Progenitor cell of endocrine pancreas (in vitro differentiated cells): ENCODE measurements at places on chromosomes 6 and 20.

- no peak for DNase-seq
These were observed 20.9 kb upstream of the ILRUN start for GRCh38 chr6:34717466-34717865.

- no peak for DNase-seq
These were observed 6.0 kb downstream of the AFDN start for GRCh38 chr6:167832497-167833395.

- DNase-seq, result no peak
These were observed 176.9 kb upstream of the GGTLC1 start for GRCh38 chr20:24165301-24166122.

- DNase-seq, result no peak
These were observed 120.9 kb downstream of the GRM1 start for GRCh38 chr6:146149770-146150169.

GRCh38 chr6:83068616-83069015 is 1.1 kb downstream of the DOP1A start:
- no peak for DNase-seq

GRCh38 chr6:89250239-89250638 is 33.1 kb upstream of the GABRR1 start:
- no peak for DNase-seq

GRCh38 chr20:50378170-50379000 is 131.8 kb upstream of the PTPN1 start:
- DNase-seq, result no peak

GRCh38 chr6:47579040-47579439 is 101.5 kb downstream of the CD2AP start:
- no peak for DNase-seq

GRCh38 chr6:167090171-167090570 is 32.7 kb upstream of the CCR6 start:
- DNase-seq, result no peak

DNA sequence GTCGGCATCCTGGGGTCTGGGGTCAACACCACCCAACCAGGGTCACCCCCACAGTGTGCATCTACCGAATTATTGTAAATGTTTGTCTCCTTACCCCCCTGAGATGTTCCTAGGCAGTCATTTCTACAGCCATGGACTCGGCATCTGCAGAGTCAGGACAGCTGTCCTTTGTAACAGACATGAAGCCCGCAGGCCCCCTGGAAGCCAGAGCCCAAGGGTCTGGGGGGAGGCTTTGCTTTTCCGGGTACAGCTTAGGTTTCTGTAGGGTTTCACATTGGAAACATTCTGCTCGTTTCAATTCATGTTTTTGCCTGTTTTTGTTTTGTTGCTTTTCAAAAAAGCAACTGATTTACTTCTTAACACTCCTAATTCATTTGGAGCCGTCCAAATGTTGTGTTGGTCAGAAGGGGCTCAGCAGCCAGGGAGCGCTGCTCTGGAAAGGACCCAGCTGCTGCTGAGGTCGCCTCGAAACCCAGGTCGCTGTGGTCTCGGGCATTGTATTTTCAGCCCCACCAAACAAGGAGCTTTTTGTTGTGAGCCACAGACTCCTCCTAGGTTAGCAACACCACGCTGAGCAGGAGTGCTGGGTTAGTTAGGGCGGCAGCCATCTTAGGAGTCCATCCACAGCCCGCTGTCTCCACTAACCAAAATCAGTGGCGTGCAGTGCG is 160.4 kb downstream of the TMEM242 start:
- DNase-seq, result no peak

GRCh38 chr20:1983301-1983700 is 10.6 kb downstream of the PDYN start:
- DNase-seq, result no peak

DNA sequence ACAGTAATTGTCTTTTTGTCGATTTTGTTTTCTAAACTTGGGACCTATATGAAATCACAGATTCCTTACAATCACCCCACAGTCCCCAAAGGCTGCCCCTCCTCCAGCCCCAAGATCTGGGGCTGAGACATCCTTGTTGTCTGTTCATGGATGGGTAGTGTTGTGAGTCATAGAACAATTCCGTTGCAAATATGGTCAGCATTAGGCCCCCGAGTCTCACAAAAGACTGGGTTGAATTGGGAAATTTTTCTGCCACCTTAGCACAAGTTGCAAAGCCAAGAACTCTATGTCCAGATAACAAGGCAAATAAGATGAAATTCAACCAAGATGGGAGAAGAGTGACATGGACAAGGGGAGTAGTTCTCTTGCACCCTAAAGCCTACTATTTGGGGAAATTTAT is 10.5 kb upstream of the TAB2 start:
- DNase-seq, result no peak

GRCh38 chr20:38072898-38073297 is 39.4 kb downstream of the RPRD1B start:
- no peak for DNase-seq

- no peak for DNase-seq
These were observed 68.0 kb downstream of the OLIG3 start for GRCh38 chr6:137426007-137426689.

GRCh38 chr6:90049295-90049694 is 155.0 kb downstream of the GJA10 start:
- no peak for DNase-seq

DNA sequence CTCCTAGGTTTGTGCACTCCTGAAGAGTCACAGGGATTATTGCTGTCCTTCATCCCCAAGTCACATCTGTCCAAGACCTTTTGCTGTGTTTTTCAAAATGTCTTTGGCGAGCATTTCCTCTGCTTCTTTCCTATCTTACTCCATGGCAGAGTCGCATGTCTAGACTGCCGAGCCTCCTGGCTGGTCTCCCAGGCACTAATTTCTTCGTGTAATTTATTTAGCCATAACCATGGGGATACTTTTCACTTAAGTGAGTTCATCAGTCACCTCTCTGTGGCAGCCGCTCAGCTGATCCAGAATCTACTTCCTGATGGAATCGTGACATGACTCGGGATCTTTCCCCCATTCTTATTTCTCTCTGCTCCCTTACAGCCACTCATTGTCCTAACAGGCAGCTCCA is 25.8 kb downstream of the ADGRF5 start:
- DNase-seq, result no peak

DNA sequence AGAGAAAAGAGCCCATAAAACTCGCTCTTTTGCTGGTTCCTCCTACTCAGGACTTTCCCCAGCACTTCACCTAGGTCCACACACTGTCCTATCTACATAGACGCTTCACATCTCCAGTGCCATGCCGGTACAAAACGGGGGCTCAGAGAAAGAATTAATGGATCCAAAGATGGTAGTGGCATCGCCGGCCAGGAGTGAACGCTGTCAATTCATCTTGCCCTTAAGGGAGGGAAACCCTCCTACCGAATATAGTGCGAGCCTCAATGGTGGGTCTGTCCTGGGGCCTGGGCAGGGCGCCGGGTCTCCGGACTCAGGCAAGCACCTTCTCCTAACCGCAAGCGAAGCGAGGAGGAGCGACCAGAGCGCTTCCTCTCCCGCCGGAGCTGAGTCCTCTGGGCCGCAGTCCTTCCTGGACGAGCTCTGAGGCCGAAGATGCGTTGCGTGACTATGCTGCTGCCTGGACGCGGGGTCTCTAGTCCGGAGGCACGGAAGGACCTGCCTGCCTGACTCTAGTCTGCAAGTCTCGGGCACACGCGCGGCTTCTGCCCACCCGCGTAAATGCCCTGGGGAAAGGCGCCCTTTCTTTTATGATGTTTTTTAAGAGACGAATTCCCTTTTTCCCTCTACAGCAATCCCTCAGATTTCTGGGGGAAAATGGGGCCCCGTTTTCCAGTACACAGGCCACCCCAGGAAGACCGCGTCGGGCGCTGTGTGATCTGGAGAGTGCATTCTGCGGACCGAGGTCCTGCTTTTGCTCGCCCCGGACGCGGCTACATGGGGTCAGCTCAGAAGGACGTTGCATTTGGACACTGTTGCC is 100.1 kb upstream of the PRDM1 start:
- no peak for DNase-seq

DNA sequence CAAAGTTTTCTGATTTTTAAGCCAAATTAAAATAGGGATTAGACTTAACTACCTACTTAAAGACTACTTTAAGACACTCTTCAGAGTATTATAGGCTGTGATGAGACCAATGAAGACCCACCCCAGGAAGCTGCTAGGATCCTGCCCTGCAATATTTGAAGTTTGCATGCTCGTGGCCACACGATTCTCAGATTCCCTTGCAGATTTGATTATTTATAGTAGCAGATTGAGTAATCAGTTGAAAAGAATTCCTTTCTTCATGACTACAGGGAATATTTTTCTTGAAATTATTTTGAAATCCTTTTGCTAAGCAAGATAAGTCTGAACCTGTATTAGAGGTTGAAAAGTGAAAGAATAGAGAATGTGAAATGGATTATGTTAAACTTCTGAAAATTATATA is 122.3 kb downstream of the B3GAT2 start:
- DNase-seq, result no peak

- DNase-seq, result no peak
These were observed 6.1 kb upstream of the IFT52 start for GRCh38 chr20:43584448-43585136.

DNA sequence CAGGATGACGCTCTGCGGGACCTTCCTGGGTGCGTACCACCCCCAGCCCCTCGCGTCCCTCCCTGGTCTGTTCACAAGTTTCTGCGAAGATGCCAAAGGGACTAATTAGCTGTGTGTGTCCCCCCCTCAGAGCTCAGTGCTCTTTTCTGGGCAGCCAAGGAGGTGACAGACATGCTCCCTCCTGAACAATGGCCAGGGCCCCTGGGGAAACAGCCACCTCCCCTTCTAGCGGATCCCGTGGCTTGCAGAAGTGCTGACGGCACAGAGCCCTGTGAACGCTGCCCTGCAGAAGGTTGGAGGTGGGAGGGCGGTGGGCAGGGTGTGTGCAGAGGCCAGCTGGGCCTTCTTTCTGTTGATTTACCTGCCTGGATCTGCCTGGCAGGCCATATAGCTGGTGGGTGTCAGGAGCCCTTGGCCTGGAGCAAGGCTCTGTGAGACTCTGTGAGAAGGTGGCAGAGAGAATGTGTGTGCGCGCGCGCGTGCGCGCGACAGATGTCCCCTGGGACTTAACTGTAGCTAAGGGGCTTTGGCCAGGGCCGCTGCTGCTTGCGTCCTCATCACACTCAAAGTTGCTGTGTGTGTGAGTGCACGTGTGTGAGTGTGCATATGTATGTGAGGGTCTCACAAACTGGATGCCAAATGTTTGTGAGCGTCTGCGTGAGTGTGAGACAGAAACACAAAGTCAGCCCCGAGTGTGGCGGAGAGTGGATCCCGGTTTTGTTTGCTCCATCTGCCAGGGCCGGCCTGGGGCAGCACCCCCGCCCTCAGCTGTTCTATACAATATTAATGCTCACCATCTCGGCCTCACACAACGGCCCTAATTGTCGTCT is 3.5 kb upstream of the MYT1 start:
- no peak for DNase-seq

GRCh38 chr6:32216998-32217397 is 6.9 kb downstream of the NOTCH4 start:
- DNase-seq, result no peak

- no peak for DNase-seq
These were observed 210.3 kb downstream of the BCKDHB start for GRCh38 chr6:80316686-80317231.

DNA sequence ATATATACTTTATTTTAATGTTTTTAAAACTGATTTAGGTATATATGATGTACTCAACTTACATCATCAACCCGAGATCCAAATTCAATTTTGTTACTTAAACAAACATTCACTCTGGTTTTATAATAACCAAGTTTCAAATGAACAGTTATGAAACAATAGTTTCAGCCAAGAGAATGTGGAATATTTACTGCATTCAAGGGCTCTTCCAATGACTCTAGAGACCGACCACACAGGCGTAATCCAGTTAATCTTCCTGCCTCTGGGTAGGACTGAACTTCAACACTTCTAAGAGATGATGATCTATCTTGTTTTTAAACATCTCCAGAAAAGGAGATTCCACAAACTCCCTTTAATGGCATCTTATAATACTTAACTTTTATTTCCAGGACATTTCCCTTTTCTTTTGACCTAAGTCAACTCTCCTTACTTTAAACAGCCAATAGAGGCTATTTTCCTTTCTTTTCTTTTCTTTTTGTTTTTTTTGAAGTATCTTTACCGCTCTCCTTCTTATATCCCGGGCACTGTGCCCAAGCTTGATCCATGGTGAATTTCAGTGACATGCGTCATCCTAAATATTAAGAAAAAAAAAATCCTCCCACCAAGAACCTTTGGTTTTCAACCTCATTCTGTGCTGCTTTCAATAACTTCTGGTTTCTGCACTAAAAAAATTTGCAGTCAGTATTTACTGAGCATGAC is 110.1 kb downstream of the KIF13A start:
- no peak for DNase-seq

DNA sequence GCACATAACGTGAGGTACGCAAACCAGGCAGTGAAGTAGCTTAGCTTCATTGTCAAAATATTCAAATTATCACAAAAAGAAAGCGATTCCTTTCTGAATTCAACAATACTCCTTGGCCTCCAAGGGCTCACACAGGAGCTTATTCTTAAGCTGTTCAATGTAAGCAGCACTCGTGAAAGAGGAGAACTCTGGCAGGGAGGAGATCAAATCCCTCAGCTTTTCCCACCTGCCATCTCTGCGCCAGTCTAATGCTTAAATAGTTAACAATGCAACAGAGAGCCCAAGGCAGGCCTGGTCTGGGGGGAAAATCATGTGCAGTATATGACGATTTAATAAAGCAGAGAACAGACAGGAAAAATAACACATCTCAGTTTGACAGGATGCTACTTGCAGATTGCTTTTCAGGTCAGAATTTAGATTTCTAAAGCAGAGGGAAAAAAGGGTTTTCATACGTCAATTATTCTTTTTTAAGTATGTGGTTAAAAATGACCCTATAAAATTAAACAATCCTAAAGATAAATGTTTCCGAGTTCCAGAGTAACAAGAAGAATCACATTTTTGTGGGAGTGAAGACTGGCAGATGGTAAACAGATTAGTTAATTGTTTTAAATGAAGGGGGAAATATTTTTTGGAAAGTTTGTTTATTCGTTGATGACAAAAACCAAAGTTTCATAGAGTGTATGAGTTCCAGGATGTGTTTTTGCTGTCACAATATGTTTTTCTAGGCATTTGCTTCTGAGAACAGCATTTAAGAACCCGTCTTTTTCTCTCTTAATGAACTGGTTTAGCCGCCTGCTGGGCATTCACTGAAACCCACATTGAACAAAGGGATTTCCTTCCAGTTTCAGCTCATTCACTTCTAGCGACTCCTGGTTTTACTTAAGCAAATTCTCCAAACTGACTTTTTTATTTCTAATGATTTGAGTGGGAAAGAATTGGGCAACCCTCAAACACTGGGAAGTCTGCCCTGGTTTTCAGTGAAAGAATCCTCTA is 45.9 kb downstream of the PLAGL1 start:
- DNase-seq, result no peak

DNA sequence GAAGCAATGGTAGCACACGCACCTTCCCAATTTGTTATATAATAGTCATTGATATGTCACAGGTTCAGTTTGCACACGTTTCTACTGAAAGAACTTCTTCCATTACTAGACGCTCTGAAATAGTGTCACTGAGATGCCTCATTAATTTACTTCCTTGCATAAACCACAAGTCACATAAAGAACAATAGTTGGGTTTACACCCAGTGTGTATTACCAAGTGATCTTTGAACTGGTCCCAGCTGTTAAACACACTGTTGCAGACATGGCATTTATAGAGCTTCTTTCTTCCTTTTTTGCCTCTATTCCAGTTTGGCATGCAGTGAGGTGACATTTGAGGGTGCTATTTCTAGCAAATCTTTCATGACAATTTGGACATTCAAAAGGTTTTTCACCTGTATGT is 245.3 kb downstream of the EPM2A start:
- no peak for DNase-seq

GRCh38 chr20:19256085-19256484 is 43.6 kb downstream of the SLC24A3 start:
- DNase-seq, result no peak
